ENCODE measurements at places on chromosomes 5 and 9.

DNA sequence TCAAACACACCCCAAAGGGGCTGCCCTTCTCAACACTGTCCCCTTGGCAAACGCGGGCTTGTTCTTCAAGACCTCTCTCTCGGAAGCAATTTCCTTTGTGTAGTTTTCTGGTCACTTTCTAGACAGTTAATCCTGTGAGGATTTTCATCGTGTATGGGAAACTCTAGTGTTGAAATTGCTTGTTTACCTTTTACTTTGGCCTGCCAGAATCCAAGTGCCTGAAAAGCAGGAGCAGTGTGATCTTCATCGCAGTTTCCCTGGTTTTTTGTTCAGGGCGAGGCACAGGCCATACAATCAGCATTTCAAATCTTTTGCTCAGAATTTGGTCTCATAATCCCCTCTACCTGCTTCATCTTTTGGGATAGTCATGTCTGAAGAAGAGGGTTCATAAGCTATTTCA is 115.7 kb upstream of the C9orf72 start:
- DNase-seq: no peak

- no peak for DNase-seq
These were observed at the start of gene KCNMB1 for GRCh38 chr5:170388818-170389549. TSS of gene KCNMB1 (minus strand) at chr5:170389367. CDS start at chr5:170385447, 3,920 bp downstream.

DNA sequence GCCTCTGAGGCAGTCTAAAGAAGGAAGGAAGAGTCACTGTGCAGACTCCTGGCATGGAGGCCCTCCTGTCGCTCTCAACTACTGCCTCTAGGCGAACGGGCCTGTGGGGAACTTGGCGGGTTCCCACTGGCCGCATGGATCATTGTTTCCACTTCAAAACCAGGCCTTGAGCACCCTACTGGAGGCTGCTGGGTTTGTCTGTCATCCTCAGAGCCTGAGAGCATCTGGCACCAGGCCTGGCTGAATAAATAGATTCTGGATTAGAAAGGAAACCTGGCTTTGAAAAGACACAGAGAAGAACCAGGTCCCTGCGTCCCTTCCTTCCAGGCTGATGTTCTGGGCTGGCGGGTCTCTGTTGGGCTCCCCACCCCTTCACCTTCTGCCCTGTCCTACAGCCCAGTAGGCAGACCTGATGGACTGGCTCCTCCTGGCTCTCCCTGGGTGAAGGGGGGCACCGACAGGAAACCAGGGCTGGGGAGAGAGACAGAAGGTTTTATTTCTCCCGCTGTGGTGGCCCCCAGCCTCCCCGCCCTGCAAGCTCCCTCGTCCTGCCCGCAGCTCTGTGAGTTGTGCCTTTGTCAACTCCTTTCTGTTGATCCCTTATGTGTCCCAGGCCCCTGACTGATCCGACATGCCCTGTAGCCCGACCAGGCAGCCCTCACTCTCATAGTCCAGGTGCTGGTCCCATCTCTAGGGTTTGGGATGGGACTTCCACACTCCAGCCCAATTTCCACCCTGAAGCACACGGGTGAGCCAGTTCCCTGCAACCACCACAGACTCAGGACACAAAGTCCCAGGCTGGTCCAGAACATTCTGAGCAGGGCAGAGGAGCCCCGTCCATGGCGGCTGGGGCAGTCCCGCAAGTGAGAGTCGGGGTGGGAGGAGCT is 50.1 kb downstream of the ADAMTS2 start:
- no peak for DNase-seq

GRCh38 chr5:174020928-174021304 is 24.6 kb upstream of the NSG2 start:
- no peak for DNase-seq

DNA sequence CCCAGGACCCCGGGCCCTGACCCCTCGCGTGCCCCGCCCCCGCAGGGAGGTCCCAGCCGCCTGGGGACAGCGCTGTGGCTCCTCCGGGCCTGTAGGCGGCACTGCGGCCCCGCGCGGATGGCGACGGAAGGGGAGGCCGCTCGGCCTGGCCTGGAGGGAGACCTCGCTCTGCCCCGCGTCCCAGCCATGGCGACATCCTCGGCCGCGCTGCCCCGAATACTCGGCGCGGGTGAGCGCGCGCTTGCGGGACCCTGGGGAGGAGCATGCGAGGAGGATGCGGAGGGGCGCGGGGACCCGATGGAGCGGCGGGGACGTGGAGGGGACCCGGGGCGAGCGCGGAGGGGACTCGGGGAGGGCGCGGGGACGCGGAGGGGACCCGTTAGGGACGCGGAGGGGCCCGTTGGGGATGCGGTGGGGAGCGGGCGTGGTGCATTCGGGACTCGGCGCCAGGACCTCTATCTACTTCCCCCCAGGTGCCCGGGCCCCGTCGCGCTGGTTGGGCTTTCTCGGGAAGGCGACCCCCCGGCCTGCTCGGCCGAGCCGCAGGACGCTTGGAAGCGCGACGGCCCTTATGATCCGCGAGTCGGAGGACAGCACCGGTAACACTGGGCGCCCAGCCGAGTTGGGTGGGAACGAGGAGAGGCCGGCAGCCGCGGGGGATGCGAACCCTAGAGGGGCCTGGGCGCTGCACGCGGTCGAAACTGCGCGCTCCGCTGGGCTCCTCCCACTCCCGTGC is at the start of gene MRPS2:
TSS of gene MRPS2 (plus strand) at position 158 of the 736 bp plus-strand sequence. CDS start at position 187, 29 bp downstream.
- peak; percentile 97 for DNase-seq

GRCh38 chr5:128252196-128252595 is 168.6 kb downstream of the SLC12A2 start:
- no peak for DNase-seq

GRCh38 chr9:112848316-112849151 is 42.1 kb downstream of the SLC46A2 start:
- DNase-seq: no peak

- no peak for DNase-seq
These were observed 599.0 kb downstream of the PRELID2 start for GRCh38 chr5:145236127-145236526.

GRCh38 chr9:16241231-16241630 is 629.2 kb downstream of the BNC2 start:
- no peak for DNase-seq

DNA sequence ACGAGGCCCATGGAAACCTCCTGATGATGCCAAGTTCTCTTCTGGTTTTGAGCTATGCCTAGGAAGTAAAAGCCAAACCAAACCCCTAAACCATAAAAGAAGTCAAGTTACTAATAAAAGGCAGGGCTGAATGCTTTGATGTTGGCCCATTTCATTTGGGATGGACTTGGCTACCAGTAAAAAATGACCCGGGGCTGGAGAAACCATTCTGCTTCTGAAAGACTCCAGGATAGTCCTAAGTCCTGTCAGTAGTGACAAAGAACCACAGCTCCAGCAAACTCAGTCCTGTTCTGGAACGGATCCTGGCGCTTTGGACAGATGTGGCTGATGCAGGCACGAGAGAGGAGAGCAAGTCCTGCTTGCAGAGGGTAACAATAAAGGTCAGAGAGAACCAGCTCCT is 68.6 kb downstream of the SH3PXD2B start:
- DNase-seq: no peak

GRCh38 chr5:60540856-60541805 is 158.8 kb downstream of the DEPDC1B start:
- peak; percentile 55 for DNase-seq

- no peak for DNase-seq
These were observed 76.2 kb upstream of the NEURL1B start for GRCh38 chr5:172564883-172565282.

DNA sequence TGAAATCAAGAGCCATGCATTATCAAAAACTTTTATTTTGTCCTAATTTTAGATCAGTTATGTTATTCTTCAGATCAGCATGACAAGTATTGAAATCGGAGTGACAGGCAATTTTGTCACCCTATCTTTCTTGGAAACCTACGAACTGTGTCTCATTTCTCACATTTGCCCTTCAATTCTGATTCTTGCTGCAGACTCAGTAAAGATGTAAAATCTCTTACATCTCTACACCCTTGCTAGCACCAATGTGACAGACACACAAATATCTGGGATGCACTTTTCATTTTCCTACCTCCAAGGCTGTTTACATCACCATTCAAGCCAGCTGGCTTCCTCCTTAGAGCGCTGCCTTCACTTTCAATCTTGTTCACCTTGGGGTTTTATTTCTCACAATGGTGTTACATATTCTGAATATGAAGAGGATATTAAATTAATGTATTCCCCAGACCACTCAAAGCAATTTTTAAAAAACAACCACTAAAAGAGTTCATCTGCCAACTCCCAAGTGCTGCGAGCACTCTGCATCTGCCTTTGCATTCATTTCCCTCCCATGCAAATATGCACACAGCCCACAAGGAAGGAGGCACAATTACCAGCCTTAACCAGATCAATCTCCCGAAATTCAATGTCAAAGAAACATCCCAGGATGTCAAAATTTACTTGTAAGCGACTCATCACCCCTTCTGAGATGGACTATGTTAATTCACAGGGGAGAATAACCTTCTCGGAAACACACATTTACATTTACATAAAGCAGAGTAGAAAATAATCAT is 164.3 kb downstream of the ENC1 start:
- DNase-seq: no peak

DNA sequence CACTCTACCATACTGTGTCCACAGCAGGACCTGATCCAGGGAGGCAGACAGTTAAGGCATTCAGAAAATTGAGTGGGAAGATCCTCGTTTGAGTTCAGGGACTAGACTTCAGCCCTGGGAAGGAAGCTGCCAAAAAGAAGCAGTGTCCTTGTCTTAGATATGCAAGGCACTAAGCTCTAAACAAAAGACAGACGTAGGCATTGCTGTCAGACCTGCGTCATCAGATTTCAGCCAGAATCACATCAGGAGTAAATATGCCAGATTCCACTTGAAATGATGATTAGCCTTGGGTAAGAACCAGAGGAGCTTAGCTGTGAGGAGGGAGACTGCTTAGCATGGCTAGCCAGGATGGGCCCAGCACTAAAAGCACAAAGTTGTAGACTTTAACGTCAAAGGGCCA is 56.7 kb downstream of the MAMDC2 start:
- no peak for DNase-seq

DNA sequence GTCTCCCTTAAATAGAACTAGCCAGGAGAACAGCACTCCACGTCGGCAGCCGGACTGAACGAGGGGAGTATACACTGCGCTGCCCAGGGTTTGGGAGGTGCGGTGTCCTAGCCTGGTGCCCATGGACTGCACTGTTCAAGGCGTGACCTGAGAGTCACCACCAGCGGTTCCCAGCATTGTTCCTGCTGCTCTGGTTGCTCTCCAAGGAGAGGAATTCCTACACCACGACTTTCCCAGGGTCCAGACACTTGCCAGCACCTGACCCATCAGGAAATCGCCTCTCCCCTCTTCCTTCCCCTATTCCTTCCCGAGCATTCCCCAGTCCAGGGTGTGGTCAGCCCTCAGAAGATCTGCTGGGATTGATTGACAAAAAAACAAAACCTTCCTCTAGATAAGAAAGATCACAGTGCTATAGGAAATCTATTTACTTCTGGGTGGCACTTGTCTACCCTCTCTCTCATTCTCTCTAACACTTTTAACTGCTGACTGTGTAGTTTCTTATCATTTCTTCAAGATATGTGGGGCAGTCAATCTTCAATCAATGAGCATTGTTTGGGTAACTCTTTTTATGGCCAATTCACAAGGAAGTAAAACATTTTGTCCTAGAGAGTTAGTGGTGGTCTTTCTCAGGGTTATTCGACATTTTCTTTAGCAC is 297.8 kb upstream of the ACTBL2 start:
- no peak for DNase-seq

DNA sequence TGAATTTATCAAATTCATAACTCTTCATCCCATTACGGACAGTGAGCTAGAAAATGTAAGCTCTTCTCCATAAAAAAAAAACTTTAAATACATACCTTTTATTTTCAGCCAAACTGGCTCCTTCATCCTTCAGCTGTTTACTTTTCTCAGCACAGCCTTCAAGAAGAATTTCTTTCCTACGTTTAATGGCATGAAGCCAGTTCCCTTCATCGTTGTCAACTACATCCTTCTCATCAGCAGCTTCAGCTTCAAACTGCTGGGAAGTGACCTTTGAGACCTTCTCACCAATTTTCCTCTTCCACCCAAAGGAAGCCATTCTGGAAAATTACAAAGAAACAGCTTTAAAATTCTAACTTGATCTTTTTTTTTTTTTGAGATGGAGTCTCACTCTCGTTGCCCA is 9.1 kb downstream of the TTC33 start:
- no peak for DNase-seq

DNA sequence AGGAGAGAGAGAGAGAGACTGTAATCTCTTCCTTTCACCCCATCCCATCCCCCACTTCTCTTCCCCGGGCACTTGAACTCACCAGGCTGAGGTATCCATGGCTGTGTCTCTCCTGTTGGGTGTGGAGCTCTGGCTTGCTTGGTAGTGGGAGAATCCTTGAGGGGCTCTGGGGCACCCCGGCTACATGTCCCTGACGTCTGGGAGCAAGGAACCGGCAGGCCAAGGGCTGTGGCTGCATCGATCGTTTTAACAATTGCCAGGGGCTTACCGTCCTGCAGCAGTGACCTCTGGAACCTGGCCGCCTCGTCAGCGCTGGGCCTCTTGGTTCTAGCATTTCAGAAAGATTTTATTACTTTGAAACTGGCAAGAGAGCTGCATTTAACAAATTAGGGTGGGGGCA is 30.0 kb downstream of the FGF18 start:
- DNase-seq: no peak

- DNase-seq: peak; percentile 12
These were observed 695 bp upstream of the NDFIP1 start for GRCh38 chr5:142107736-142108431.

DNA sequence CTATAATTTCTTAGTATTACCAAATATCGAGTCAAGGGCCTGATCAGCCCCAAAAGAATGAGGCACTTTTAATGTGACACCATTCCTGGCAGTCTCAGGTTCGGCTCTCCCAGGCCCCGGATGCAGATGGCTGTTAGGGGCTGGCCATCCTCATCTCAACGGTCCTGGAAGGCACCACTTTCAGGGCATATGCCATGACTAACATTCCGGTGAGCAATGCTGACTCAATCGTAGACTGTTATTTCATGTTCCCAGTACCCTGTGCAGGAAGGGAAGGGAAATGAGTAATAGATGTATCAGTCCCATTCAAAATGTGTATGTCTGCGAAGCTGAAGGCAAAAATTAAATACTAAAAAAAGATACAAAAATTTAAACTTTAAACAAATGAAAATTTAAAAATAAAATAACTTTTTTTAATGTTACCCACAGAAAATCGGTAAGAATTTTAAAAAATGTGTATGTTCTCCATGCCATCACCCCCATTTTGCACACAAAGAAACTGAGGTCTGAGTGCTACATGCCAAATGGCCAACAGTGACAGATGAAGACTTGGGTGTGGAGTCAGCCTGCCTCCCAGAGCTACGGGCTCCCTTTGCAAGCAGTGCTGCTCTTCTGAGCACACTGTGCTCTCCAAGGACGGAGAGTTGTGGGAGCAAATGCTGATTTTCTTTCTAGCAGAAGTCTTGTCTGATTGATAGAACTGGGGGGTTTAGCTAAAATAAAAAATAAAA is 79.0 kb downstream of the GLDC start:
- DNase-seq: peak; percentile 70

DNA sequence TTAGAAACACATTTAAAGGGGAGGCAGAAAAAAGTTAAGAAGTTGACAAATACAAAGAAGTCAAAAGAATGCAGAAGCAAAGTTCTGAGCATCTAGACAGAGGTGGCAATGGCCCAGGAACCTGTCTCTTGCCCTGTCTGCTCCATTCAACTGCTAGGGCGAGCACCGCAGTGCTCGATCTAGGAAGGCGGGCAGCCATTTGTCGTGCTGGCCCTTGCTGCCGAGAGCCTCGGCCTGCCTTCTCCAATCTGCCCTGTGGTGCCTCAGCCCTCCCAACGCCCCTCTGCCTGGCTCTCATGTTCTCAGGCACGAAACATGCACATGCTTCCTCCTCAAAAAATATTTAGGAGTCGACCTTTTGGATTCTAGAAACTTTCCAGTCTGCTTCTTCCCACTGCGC is 42.2 kb downstream of the DDX31 start:
- no peak for DNase-seq
